Urinary bladder (tissue), 4 donors: ENCODE measurements at places on chromosomes 1 and 21. TPM values are rescaled to one million over a fixed set of nuclear protein-coding genes. Genes with fewer than 3 reads are reported as not detected.

DNA sequence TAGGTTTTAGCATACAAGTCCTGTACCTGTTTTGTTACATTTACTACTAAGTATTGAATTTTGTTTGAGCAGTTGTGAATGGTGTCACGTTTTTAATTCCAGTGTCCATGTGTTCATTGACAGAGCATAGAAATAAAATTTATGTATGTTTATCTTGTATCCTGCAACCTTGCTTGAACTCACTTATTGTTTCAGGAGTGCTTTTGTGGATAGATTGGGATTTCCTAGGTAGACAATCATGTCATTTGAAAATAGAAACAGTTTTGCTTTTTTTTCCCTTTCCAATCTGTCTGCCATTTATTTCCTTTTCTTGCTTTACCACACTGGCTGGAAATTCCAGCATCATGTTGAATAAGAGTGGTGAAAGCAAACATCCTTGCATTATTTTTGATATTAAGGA is 15.0 kb upstream of the ABCG1 start:
- DNase-seq, result no peak

The S100B gene
- 31.9 TPM for total RNA-seq

The PCBP3 gene
- total RNA-seq, result 4.3 TPM

DNA sequence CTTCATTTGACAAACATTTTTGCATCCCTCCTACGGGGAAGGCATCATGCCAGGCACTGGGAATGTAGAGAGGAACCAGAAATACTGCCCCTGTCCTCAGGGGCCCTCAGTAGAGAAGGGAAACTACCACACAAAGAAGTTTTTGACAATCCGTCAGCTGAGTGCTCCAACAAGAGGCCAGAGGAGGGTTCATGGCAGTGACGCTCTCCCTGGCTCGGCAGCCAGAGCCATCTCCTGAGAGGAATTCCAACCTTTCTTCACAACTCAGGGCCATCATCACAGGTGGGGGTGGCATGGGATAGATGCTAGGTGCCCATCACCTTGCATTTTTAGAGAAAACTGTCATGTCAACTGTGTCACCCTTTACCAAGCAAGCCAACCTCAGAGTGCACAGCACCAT is 154.1 kb downstream of the HIVEP3 start:
- no peak for DNase-seq

DNA sequence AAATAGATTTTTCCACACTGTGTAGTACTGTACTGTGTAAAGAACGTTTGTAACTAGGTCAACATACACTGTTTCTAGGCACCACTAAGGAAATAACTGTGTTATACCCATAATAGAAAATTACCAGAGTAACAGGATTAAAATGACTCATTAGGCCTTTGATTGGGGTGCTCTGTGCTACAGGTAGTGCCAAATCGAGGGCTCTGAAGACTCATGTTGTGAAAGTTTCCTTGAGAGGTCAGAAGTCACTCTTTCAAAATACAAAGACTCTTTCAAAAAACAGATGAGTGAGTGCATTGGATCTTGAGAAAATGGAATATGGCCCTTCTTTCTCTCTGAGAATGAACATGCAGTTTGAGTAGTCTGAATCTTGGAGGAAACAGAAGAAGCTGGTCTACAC is 143.0 kb downstream of the MRPL39 start:
- no peak for DNase-seq

The MARK1 gene
- total RNA-seq, result 21.4 TPM

DNA sequence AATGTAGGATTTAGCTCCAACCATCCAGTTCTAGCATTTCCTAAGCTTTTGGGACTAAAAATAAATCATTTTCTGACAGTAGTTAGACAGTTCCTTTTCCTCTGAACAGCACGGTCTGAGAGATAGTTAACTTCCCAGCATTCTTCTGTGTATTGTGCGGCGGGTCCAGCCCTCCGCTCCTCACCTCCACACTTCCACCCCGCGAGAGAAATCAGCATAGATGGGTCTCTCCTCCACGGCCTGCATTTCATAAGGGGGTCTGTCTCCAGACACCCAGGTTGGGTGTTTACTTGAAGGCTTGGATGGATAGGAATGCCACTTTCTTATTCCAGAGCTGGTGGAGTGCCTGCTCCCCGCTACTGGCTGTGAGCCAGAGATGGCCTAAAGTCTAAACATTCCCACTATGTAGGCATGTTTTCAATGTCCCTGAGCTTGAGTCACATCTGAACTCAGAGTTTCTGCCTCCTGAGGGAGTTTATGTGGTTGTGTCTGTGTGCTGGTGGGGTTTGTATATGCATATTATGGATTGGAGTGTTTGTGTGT is 38.0 kb upstream of the PPP2R5A start:
- DNase-seq, result no peak

The RAB25 gene
- 11.9 TPM for total RNA-seq

DNA sequence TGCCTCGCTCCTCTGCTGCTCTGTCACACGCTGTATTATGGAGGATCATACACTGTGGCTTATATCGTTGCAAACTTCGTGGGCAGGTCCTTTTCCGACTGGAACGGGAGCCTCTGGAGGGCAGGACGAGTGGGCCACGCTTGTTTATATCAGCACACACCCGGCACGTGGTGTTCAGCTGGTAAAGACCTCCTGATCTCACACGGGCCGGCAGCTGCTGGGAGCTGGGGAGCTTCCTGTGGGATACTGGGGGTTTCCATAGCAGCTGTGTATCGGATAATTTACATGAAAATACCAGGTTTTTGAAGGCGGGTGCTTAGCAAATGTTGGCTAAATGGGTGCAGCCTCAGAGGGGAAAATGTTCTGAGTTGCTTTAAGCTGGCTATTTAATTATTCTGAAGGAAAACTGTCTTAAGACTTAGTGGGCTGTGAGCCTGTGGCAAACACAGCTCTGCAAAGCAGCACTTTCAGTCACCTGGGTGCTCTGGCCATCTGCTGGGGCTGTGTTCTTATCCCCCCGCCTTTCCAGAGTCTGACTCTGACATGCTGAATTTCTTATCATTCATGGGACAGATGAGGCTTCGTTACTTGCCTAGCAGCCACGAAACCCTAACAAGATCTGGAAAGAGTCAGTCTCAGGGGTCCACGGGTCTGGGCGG is 103.6 kb upstream of the GCLM start:
- DNase-seq, result no peak

- DNase-seq, result no peak
These were observed 48.8 kb downstream of the DUSP10 start for GRCh38 chr1:221693087-221693486.

The CFHR5 gene
- not detected for total RNA-seq

The CRYAA gene
- not detected for total RNA-seq

The LCE1C gene
- total RNA-seq, result not detected

- DNase-seq, result no peak
These were observed 95.6 kb downstream of the RGS2 start for GRCh38 chr1:192904438-192904895.

DNA sequence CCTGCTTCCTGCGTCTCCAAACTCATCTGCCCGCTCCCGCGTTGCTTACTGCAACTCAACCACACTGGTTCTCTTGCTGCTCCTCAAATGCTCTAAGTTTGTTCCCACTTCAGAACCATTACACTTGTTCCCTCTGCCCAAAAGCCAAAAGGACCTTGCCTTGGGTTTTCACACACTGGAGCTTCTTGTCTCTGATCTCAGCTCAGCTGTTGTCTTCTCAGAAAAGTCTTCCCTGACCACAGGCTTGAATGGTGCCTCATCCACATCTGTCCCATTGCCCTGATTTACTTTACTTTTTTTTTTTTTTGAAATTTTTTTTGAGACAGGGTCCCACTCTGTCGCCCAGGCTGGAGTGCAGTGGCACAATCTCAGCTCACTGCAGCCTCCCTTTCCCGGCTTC is 44.3 kb upstream of the SYT14 start:
- DNase-seq, result no peak

- no peak for DNase-seq
These were observed 125.2 kb downstream of the ZNF648 start for GRCh38 chr1:181936269-181936668.

- no peak for DNase-seq
These were observed 32.5 kb upstream of the ASPM start for GRCh38 chr1:197178998-197179397.

DNA sequence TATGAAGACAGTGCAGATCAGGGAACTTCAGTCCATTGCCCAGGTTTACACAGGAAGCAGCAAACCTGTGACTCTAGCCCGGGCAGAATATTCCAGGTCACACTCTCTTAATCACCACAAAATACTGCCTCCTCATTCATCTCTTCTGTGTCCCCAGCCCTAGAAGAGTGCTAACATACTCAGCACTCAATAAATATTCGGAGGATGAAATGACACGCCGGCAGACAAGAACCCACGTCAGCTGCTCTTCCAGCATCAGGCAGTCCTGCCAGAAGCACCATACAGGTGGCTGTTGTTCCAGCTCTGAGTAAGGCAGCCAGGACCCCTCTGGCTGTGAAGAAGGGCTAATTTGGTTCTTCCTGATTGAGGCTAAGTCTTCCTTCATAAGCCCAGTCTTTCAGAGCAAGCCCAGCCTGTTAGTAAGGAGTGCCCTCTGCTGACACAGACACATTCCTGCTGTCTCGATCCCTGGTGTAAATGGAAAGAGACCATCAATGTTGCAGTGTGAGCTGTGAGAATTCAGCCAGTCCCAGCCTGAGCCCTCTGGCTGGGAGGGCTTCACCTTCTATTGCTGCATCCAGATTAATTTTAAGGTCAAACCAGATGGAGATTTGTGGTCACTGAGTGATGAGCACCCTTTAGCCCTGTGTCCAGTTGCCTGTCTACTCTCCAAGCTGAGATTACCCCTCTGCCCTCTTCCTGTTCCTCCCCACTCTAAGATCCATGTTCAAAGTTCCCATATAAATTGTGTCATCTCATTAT is 45.0 kb upstream of the KIRREL1 start:
- DNase-seq, result no peak

DNA sequence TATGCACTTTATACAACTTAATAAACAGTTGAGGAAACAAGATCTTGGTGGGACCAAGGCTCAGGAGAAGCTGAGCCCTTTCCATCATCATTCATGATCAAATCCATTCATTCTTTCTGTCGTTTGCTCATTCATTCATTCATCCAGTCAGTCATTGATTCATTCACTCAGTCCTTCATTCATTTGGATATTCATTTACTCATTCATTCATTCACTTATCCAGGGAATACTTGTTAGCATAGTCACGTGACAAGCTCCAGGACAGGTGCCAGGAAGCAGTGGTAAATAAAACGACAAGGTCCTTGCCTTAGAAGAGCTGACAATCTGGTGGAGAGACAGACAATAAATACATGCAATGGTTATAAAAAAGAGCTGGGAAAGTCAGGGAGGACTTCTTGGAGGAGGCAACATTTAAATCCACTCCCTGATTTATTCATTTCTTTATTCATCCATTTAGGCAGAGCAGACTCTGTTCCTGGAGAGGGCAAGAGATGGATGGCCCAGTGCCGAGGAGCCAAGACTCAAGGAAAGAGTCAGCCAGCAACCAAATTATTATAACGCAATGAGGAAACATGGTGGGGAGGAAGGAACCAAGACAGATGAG is 74.1 kb upstream of the CASZ1 start:
- DNase-seq, result no peak

GRCh38 chr1:36849956-36850355 is 184.4 kb downstream of the GRIK3 start:
- no peak for DNase-seq

DNA sequence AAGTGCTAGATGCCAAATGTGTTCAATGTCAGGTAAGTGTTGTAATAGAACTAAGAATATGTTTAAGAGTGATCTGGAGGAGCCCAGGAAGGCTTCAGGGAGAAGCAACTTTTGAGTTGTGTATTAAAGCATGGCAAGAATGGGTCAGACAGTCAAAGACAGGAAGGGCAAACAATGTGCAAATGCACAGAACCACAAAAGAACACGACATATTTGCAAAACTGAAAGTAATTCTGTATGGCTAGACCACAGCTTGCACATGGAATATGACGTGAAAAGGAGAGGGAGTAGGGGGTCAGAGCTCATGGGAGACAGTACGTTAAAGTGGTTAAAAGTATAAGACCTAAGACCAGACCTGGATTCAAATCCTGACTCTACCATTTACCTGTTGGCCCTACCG is 7.1 kb upstream of the SORT1 start:
- no peak for DNase-seq
